ENCODE measurements at places on chromosomes 5 and 9.

GRCh38 chr5:76329346-76329745, 73.7 kb upstream of the IQGAP2 start:
- DNase-seq = no peak

DNA sequence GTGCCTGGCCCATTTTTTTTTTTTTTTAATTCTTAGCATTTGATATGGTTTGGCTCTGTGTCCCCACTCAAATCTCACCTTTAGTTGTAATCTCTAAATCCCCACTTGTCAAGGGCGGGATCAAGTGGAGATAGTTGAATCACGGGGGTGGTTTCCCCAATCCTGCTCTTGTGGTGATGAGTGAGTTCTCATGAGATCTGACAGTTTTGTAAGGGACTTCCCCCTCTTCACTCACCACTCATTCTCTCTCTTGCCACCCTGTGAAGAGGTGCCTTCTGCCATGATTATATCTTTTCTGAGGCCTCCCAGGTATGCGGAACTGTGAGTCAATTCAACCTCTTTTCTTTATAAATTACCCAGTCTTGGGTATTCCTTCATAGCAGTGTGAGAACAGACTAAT, 27.2 kb downstream of the NDUFAF2 start:
- no peak for DNase-seq

DNA sequence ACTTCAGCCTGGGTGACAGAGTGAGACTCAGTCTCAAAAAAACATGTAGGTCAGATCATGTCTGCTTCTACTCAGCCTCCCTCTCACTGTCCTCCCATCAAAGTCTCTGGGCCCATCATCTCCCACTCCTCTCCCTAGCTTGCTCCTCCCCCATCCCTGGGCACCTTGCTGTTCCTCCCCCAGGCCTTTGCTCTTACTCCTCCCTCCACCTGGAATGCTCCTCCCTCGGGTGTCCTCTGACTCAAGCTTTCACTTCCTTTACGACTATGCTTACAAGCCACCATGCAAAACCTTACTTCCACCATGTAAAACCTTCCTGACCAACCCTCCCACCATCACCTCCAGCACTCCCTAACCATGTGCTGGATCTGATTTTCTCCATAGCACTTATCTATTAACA, 51.5 kb downstream of the MTMR12 start:
- DNase-seq = no peak

DNA sequence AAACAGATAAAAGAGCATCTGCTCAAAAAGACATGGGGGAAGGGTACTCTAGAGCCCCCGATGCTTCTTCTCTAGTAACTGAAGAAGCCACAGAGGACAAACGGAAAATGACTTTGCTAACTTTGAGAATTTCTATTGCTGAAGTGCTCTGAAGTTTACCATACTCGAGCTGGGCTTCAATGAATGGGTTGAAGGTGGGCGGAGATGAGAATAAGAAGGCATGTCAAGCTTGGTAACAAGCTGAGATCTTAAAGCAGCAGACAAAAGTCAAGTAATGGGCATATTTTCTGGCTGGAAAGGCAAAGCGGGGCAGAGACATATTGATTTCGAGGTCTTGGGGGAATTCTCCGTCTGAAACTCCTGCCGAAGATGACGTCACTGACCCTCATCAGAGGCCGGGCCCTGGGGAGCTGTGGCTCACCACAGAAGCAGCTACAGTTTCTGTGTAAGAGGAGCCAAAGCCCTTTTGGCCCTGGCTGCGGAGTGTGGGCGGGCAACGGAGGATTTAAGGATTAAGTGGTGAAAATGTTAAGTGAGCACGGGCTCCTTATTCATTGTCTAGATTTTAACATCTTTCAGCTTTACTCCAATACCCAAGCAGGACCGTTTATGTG, 115.8 kb upstream of the SLIT3 start:
- no peak for DNase-seq

DNA sequence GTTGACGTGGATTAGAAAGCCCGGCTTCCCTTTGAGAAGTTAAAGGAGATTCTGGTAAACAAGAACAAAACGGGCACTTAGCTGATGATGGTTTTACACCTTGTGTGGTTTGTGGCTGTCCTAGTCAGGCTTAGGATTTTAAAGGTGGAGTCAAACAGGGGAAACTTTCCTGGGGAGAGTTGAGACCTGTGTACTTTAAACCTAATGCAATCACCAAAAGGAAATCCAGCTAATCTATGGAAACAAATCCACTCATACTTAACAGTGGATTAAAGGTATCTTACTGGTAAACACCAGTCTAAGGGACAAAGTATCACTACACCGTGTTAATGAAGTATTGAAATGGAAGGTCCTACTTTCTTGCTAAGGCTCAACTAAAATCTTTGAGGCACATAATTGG, 150.3 kb upstream of the PCA3 start:
- no peak for DNase-seq

- no peak for DNase-seq
Measured at GRCh38 chr5:146672866-146673265, 156.9 kb upstream of the GPR151 start.

- DNase-seq = no peak
Measured at GRCh38 chr5:122565331-122565730, 209.5 kb upstream of the SNX2 start.

DNA sequence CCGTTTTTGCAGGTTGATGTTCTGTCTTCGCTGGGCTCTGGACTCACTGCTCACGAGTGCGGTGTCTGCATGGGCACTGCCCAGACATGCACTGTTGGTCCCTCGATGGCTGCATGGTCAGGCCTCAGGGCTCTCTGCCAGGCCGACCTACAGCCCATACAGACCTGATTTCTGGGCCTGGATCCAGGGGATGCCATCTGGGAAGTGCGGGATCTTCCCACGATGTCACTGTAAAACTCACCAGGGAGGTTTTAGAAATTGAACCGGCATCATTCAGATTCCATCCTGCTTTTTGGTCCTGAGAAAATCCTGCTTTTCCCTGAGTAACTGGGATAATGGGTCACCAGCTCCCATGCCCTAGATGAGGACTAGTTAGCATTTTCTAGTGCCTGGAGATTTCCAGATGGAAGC, 9.1 kb downstream of the S1PR3 start:
- DNase-seq = no peak

- no peak for DNase-seq
Measured at GRCh38 chr5:119292701-119293515, 62.9 kb upstream of the TNFAIP8 start.

GRCh38 chr9:98912450-98912849, 31.3 kb upstream of the COL15A1 start:
- DNase-seq = no peak

- DNase-seq = no peak
Measured at GRCh38 chr5:178237431-178238312, 5.1 kb upstream of the PHYKPL start.

- DNase-seq = no peak
Measured at GRCh38 chr9:72930828-72931227, 22.0 kb downstream of the ALDH1A1 start.

DNA sequence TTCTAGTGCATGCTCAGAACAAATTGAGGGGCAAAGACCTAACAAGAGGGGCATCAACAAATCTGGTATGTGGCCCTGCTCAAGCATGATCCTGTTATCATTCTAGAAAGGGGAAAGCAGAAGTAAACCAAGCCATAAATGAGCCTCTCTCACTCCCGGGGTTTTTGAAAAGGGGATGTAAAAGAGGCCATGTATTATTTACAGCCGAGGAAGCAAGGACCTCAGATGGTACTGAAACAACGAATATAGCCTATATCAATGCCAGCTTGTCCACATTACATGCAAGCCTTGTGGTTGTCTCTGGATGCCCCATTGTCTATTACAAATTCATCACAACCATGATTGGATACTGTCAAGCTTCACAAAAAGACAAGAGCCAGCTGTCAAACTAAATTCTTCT, 211.3 kb downstream of the DCP2 start:
- no peak for DNase-seq

- DNase-seq = no peak
Measured at GRCh38 chr9:136711751-136712689, at the start of gene DIPK1B. DIPK1B (plus strand) TSS chr9:136712572; CDS start chr9:136712666, 94 bp downstream.

- no peak for DNase-seq
Measured at GRCh38 chr5:43073597-43074546, 33.8 kb upstream of the ANXA2R start.

DNA sequence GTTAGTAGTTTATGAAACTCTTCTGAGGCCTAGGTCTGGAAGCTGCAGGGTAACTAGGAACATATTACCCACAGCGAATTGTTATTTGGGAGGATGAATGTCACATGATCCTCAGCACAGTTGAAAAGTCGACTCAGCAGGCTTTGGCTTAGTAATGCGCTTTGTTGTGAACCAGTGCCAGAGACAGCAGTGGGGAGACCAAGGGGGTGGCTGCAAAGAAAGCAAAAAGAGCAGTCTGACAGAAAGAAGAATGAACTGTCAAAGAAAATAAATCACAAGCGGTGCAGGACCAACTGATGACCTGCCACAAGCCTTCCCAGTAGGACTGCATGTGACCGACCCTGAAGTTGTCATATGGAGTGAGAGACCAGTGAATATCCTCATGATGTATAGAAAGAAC, 170.0 kb downstream of the CCDC171 start:
- DNase-seq = no peak

- DNase-seq = no peak
Measured at GRCh38 chr9:72478966-72479365, 42.4 kb upstream of the TMC1 start.

- no peak for DNase-seq
Measured at GRCh38 chr5:115801152-115801551, 15.3 kb downstream of the CDO1 start.

DNA sequence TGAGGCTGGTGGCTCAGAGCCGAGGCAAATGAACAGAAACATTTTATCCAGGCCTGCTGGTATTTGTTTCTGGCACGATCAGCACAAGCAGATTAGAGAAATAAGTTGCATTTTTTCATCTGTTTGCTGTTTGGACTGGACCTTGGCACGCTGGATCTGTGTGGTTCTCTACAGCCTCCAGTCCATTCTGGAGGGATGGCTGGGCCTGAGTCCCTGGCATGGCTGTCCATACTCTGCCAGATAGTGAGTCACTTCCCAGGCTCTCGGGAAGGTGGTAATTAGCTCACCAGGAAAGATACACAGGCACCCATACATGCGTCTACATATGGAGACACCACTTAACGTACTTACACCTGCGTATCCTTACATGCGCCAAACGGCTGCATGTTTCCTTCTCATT, 78.6 kb downstream of the SPRY4 start:
- DNase-seq = no peak

DNA sequence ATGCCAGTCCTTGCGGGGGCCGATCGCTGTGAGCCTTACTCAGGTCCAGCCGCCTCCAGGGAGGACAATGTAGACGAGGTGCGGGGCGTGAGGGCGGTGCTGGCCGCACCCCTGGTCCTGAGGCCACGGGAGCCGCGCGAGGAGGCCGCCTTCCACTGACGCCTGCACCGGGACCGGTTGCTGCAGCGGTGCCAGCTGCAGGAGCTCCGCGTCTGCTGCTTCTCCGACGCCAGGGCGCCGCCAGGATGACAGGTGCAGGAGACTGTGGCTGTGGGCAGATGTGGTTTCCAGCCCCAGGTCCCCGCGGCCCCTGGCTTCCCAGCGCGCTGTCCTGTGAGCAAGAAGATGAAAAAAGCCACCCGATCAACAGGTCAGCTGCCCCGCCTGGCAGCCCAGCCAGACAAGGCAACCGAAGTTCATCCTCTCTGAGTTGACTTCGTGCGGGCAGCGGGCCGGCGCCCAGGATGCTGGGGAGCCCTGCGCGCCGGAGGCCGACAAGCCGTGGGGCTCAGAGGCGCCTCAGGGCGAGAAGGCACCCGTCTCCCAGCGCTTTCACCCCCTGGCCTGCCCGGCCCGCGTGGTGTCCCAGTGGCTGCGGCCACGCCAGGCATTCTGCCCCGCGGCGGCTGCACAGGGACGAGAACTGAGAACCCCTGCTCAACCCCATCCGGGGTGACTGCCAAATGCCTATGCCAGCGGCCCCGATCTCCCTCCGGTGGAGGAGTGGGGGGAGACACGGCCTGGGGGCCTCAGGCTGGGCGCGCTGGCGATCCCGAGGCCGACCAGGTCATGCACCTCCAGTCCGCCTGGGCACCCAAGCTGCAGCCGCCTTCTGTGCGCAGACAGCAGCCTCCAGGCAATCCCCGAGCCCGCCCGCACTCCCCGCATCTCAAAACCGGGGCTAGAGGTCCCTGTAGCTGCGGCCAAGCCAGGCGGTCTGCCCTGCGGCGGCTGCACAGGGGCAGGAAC, 43.4 kb upstream of the BICD2 start:
- DNase-seq = no peak

GRCh38 chr9:123482295-123482968, 126.4 kb downstream of the CRB2 start:
- DNase-seq = no peak

DNA sequence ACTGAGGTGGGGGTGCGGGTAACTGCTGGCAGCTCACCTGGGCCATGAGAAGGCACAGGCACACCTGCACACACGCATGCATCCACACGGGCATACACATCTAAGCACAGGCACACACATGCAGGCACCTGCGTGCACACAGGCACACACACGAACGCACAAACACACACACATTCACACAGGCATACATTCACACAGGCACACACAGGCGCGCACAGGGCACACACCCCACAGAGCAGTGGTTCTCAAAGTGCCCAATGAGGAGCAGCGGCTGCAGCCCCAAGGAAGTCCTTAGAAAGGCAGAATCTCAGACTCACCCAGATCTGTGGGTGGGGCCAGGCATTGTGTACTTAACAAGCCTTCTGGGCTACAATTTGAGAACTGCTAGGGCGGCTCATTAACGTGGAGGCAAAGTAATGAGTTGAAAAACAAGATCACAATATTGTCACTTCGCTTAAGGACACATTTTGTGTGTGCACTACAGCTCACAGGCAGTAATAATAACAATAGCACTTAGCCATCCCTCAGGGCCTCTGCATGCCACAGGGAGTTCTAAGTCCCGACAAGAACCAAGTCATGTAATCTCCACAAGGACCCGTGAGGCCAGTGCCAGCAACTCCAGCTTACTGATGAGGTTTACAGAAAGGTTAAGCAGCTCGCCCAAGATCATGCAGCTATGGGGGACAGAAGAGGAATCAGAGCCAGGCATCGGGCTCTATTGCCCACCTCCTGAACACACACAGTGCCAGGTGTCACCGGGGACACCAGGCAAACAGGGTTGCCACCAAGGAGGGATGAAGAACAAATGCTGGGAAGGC, 91.6 kb downstream of the ROR2 start:
- DNase-seq = no peak

- no peak for DNase-seq
Measured at GRCh38 chr5:1111727-1112289, at the start of gene SLC12A7. SLC12A7 (minus strand) TSS chr5:1112063; CDS start chr5:1111991, 72 bp downstream.

- DNase-seq = no peak
Measured at GRCh38 chr9:123597876-123598556, 242.0 kb downstream of the CRB2 start.
